ENCODE measurements at places on chromosomes 2 and 18.

- no peak for DNase-seq
These were observed 130.9 kb upstream of the MYCN start for GRCh38 chr2:15809404-15809803.

- DNase-seq = peak; percentile 70
These were observed 48.5 kb downstream of the C2orf74 start for GRCh38 chr2:61210332-61210981.

- DNase-seq = no peak
These were observed 1.0 kb downstream of the IRS1 start for GRCh38 chr2:226798422-226799210.

DNA sequence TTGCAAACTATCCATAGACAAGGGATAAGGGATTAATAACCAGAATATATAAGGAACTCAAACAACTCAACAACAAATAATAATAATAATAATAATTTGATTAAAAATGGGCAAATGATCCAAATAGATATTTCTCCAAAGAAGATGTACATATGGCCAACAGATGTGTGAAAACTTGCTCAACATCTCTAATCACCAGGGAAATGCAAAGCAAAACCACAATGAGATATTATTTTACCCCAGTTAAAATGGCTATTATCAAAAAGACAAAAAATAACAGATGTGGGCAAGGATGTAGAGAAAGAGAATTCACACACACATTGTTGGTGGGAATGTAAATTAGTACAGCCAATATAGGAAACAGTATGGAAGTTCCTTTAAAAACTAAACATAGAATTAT is 26.9 kb downstream of the DNAH7 start:
- peak; percentile 3 for DNase-seq

DNA sequence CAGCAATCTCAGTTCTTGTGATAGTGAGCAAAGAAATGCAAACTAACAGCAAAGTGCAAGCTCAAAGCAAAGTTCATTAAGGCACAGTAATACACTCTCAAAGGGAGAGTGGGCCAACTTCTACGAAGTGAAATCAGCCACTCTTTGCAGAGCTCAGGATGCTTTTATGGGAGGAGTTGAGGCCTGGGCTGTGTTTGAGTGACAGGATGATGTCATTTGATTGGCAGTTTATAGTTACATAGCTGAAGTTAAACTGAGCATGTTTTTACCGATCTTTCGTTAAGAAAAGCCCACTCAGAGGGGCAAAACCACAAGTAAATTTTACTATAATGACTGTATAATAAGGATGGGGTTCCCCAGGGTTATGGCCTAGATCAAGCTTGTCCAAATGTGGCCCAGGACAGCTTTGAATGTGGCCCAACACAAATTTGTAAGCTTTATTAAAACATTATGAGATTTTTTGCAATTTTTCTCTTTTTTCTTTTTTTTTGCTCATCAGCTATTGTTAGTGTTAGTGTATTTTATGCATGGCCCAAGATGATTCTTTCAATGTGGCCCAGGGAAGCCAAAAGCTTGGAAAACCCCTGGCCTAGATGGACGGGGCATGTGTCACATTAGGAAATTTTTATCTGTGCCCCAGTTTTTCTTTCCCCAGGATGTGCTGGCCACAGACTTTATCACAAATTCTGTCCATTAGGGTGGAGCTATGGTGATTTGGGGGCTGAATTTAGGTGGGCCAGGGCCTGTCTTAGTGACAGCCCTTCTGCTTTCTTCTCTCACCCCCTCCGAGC is 8.3 kb upstream of the DNAH7 start:
- DNase-seq = no peak

DNA sequence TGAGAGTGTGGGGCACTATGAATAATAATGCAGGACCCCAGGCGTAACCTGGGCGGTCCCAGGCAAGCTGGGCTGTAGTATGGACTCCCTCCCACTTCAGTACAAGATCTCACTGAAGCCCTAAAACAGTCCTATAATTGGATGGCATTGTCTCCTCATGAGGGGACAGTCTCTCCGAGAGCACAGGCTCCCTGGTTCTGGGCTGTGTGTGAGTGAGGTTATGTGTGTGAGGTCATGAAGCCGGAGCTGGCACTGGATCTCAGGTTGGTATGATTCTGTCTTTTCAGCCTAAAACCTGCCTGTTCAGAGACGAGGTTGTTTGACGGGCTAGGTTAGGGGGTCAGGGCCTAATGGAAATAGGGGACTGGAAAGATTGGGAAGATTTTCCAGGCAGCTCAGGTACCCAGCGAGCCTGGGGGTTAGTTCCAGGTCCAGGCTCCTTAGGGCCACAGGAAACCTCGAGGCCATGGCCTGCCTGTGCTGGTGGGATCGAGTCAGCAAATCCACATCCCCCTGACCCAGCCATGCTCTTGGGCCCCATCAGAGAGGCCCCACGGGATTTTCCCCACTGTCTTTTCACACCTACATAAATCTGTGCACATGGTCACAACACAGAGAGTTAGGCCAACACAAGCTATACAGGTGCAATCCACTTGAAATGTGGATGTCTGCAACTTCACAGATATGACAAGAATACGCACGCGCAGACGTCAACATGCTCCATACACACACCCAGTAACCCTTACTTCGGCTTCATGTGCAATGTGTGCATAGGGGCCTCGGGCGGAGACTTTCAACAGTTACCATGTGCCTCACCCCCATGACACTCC is 94.8 kb downstream of the INHBB start:
- no peak for DNase-seq

GRCh38 chr2:194301946-194302345 is 1355.1 kb upstream of the SLC39A10 start:
- no peak for DNase-seq

DNA sequence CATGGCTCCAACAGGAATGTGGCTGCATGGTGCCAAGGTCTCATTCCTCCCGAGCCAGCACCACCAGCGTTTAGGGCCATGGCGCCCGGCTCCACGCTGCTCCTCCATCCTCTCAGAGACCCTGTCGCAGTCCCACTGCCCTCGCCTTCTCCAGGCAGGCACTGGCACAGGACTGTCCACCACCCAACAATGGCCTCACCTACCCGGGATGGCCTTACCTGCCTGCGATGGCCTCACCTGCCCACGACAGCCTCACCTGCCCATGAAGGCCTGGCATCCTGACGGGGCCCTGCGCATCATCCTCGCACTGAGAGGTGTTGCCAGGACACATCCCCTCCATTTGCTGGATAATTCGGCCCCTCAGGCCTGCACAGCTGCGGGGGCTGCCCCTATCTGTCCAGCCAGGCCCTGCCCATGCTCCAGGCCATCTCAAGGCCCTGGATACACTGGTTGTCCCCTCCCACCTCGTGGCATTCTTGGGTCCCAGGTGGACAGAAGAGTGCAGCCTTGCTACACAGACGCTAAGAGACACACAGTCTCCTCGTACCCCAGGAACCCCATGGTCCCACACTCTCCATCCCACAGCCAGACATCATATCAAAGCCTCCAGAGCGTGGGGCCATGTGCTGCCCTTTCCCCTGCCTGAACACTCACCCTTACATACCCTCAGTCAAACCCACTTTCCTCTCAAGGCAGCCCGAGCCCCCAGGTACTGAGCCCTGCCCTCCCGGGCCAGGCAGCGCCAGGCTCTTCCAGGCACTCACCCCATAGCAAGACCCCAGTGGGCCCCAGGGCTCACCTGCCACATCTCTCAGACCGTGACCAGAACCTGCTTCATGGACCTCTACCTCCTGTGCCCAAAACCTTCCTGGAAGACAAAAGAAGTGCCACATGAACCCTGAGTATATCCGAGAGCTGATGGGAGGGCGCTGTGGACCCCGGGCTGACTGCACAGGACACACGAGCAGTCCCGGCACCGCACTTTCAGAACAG is 268.6 kb downstream of the EIPR1 start:
- no peak for DNase-seq

GRCh38 chr2:118430510-118431164 is 342.4 kb downstream of the INSIG2 start:
- DNase-seq = peak; percentile 55

GRCh38 chr2:220341014-220341413 is 713.6 kb downstream of the SLC4A3 start:
- no peak for DNase-seq

DNA sequence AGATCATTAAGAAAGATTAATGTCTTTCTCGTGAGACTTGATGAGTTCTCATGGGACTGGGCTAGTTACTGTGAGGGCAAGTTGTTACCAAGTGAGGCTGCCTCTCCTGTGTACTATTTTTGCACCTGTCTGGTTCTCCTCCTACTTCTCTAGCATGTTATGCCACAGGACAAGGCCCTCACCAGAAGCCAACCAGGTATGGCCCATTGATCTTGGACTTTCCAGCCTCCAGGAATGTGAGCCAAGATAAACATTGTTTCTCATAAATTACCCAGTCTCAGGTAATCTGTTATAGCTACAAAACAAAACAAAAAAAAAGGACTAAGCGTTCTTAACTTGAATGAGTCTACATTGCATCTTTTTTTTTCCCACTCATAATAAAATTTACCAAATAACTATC is 184.1 kb downstream of the CDH7 start:
- no peak for DNase-seq

DNA sequence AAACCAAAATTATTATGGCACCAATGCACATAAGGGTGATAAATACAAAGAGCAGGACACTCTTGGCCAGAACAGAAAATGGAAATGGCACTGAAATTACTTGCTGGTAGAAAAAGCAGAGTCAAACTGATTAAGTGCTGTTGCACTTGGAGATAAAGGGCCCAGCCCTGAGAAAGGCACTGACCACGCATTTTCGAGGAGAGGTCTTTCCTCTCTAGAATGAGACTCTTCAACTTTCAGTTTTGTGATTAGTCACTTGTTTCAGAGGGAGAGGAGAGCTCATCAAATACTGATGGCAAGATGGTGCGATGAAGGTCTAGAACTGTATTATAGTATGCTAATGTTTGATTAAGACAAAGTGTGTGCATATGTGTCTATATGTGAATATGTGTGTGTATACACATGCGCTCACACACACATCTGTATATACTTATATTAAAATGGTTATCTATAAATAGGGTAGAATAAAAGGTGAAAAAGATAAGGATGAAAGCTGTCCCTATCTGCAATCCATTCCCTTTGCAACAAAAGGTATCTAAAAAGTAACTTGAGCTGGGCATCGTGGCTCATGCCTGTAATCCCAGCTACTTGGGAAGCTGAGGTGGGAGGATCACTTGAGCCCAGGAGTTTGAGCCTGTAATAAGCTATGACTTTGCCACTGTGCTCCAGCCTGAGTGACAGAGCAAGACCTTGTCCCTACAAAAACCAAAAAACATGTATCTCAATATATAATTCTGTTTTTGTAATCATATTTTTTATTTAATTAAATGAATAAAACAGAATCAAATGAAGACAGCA is 48.8 kb upstream of the ZDBF2 start:
- DNase-seq = no peak

GRCh38 chr2:109609352-109610024 is 4.3 kb downstream of the SEPTIN10 start:
- peak; percentile 75 for DNase-seq

GRCh38 chr18:42954887-42955286 is 160.6 kb downstream of the RIT2 start:
- no peak for DNase-seq

GRCh38 chr2:70561893-70562292 is 8.3 kb upstream of the TGFA start:
- DNase-seq = no peak

GRCh38 chr2:157874997-157875640 is 1.0 kb downstream of the ACVR1 start:
- peak; percentile 70 for DNase-seq

GRCh38 chr2:25879133-25879730 is 945 bp upstream of the ASXL2 start:
- peak; percentile 45 for DNase-seq

GRCh38 chr18:51716277-51716676 is 518.8 kb upstream of the MEX3C start:
- DNase-seq = no peak

- no peak for DNase-seq
These were observed 1.9 kb downstream of the TLX2 start for GRCh38 chr2:74515981-74516633.

DNA sequence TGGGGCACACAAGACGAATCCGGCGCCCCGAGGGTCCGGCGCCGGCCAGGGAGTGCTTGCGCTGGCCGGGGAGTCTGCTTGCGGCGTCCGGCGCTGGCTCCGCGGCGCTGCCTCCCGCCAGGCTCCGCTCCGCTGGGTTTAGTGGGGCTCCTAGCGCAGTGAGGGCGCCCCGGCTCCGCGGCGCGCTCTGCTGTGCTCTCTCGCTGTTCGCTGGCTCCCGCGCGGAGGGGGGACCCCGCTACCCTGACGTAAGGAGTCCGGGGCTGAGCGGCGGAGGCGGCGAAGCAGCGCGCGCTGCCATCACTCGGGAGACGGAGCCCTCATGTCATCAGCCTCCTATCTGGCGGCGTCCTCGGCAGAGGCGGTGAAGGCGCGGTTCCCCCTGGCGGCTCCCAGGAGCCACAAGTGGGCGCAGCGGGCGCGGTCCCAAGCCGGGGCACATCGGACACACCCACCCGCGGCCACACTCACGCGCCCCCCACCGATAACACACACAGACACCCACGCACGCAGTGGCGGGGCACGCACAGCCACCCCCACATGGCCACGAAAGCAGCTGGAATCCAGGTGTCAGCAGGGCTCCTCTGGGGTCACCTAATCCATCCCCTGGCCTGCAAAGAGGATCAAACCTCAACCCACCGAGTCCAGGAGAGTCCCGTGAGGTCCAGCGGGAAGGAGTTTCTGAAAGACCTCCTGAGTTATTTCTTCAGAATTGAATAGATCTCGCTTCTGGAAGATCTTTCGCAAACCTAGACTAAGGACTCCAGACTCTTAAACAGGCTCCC is at the start of gene C1QL2:
Gene C1QL2 (minus strand): TSS at position 189 of the 785 bp plus-strand sequence. CDS start 482 bp downstream, outside the sequence.
- no peak for DNase-seq

- no peak for DNase-seq
These were observed 141.0 kb downstream of the INHBB start for GRCh38 chr2:120486946-120487345.

DNA sequence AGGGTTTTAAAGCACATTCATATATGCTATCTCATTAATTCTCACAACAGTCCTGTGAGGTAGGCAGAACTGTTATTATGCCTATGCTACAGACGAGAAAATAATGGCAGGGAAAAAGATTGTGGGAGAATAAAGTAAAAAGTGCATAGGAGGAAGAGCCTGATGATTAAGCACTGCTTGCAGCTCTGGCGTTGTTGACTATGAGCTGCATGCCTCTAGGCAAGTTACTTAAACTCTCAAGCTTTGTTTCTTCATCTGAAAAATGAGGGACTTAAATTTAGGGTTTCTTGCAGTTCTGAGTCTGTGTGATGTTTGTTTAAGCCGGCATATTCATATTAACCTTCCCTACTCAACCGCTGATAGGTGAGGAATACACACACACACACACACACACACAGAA is 51.6 kb upstream of the RAPH1 start:
- DNase-seq = no peak

Data from HS-5 (cell line).